ENCODE measurements at places on chromosomes 5 and 9.

- DNase-seq = no peak
These were observed at the start of gene UNC5A for GRCh38 chr5:176810081-176810597. UNC5A (plus strand) TSS chr5:176810559; CDS start chr5:176810751, 192 bp downstream.

DNA sequence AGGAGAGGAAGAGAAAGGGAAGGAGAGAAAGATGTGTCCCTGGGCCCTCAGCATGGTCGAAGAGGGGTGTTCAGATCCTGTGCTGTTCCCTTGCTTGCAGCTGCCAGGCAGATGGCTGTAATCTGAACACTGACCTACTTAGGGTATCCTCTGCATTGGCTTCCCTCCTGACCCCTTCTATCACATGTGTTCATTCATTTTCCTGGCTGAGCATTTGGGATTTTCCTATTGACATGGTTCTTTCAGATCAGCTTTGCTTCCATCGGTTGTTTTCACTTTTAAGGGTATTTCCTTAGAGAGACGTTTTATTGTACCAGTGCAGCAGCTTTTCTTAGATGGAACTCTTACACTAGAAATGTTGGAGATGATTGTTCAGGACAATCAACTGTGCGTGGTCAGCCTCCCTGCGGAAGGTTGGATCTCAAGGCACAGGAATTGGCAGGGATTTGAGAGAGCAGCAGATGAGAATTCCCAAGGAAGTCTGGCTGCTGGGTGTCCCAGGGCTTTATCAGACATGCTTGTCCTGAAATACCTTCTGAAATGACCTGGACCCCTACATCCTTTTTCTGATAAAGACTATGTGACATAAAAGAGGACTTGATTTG is 26.0 kb downstream of the ACTBL2 start:
- DNase-seq = no peak

DNA sequence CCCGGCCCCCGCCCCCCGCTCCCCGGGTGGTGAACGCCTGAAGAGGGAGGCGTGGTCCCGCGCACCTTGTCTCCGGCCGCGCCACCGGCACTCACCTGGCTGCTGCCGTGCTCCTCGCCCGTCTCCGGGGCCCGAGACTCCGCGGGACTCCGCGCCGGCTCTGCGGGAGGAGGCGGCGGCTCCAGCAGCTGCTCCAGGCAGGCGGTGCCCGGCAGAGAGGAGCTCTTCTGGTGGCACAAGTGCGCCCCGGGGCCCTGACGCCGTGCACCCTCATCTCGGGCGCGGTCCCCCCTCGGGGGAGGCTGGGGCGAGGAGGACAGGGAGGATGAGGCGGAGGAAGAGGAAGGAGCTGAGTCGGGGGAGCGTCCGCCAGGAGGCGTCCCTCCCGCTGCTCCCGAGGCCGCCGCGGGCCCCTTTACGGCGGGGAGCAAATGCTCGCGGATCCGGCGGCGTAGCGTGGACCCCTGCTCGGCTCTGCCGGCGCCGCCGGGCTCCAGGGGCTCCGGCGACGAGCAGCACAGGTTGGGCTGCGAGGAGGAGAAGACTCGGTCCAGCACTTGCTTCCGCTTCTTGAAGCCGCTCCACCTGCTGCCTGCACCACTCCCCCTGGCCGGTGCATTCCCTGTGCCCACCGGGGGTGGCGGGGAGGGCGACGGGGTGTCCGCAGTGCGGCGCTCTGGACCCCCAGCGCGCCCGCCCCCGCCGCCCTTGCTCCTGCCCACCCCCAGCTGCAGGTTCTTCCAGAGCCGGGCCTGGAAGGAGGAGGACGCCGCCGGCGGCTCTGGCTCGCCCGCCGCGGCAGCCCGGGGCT is 928 bp downstream of the MCTP1 start:
- DNase-seq = no peak

DNA sequence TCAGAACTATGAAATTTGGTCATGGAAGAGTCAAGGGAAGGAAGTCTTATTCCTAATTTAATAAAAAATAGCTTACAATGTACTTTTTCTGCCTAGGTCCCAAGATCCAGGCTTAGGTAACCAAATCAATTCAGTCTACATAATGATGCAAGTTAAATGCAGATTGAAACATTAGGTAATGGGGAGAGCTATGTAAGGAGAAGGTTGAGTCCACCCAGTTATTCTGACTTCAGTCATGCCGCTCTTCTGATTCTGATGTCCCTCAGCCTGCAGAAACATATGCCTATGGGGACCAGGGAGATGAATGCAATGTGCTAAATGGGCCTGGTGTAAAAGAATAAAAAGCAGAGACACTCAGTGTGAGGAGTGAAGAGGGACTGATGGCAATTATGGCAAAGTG is 63.9 kb downstream of the MAMDC2 start:
- no peak for DNase-seq

- DNase-seq = no peak
These were observed 23.9 kb upstream of the CPLX2 start for GRCh38 chr5:175847503-175847902.

DNA sequence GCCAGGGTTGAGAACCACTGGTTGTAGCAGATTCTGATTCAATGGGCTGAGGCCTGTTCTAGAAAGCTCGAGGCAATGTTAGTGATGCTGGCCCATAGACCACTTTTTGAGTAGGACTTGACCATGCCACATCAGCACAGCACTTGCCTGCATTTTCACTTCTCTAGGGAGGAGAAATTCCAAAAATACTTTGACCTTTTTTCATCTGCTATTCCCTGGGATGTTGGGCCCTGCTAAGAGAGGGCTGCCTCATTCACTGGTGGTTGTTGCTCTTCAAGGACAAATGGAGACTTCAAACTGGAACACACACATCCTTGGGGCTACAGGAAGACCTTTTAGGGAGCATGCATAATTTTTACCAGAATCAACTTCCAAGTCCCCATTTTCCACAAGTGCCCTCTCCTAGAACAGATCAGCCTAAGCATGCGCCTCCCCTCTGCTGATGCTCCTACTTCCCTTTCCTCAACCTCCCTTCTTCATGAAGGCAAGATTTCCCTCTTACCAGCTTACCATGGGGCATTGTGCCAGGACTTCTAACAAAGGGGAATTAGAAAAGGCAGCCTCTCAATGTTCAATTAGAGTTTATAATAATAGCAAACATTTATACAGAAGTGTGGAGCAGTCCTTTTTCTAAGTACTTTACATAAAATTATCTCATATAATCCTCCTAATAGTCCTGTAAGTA is 12.7 kb upstream of the TGFBI start:
- DNase-seq = no peak

DNA sequence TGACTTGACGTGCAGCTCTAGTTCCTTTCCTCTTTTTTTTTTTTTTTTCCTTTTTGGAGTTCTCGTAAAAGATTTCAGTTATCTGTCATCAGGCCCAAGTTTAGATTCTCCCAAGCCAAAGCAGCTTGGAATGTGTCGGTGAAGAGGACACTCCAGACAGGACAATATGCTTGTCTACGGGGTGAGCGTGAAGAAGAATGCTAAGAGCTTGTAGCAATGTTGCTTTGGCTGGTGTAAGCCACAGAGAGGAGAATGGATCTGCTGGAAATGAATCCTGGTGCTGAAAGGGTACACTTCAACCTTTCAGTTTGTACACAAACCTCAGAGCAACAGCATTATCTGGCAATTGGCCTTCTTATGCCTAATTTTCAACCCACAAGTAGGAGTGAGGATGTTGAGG is 92.4 kb downstream of the ISL1 start:
- no peak for DNase-seq

DNA sequence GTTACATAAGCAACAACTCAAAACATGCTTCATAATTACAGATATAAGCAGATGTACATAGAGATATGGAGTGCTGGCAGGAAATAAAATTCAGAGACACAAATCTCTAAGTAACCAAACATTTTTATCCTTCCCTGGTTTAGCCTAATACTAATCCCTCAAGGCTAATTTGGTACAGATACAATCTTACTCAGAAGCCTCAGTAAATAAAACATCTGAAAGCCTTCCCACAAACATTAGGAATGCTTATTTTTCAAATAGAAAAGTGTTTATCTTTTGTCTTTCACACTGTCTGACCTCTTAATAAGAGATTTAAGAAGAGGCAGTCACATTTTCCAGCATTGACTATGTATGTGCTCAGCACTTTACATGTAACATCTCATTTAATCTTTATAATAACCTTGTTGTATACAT is 399.4 kb downstream of the ARRDC3 start:
- DNase-seq = no peak

- DNase-seq = no peak
These were observed 809.2 kb upstream of the ZNF608 start for GRCh38 chr5:125555591-125555990.

- no peak for DNase-seq
These were observed 12.8 kb upstream of the GPX3 start for GRCh38 chr5:151007430-151008209.

DNA sequence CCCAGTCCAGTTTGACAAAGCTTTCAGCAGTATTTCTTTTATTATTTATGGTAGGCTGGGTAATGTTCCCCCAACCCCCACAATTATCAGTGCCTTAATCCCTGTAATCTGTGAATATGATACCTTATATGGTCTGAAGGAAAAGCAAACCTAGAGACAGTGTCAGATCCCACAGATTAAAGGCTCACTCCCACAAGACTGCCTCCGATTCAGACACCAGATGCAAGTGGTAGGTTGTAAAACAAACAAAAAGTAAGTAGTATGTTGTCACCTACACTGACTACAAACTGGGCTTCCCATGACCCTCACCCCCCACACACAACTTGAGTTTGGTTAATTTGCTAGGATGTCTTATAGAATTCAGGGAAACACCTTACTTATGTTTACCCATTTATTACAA is 201.2 kb downstream of the NSG2 start:
- DNase-seq = no peak

- DNase-seq = no peak
These were observed 647.7 kb upstream of the ITGA1 start for GRCh38 chr5:52139888-52140615.

DNA sequence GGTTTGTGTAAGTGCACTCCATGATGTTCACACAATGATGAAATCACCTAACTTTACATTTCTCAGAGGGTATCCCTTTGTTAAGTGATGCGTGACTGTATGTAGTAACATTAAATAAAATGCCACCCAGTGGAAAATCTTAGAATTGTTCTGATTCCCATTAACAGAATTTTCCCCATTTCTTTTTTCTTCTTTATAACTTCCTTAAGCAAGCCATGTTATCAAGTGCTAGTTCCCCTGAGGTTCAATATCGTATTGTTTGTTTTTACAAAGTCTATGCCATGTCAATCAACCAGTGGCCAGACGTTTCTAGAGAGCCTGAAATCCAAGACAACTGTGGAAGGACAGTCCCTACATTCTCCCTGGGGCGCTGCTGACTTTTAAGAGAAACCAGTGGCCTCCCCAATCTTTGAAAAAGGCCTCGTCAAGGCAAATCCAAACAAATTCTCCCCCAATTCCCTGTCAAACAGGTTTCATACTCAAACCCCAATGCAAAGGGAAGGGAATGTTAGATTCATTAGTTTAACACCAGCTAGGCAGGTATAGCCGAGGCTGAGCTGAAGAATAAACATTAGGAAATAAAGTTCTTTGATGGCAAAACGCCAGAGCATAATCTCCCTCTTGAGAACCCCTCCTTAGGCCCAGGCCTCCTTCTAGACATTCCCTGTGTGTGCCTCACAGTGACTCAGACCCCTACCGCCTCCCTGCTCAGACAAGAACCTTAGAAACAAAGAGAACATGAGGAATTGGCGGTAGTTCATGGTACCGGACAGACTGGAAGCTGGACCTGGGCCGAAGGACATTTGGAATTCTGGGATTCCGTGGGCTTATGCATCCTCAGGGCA is 198.7 kb downstream of the GNA14 start:
- no peak for DNase-seq

DNA sequence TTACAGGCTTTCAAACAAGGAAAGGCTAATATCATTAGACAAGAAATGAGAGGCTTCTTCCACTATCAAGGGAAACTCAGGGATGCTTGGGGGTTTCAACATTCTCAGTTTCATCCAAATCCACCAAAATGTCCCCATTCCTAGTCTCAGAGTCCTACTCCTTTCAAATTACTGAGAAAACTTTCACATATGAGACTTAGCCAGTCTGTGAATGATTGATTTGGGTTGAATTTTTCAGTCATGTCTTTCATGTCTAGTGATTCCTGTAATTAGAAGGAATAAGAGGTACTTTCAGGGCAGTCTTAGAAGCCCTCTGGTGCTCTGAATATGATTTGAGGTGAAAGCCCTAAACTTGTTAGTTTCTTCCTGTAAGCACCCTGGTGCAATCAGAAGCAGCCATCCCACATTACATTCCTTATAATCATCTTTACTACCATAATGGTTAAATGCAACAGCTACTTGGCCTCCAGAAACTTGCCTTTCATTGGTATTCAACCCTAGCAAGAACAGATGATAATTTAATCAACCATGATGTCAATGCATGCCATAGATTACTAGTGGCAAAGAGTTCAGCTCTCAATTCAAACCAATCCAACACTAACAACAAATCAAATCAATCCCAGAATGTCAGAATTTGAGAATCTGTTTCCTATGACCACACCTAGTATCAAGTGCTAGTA is 50.7 kb upstream of the RIC1 start:
- no peak for DNase-seq

- DNase-seq = no peak
These were observed 20.3 kb upstream of the DUSP1 start for GRCh38 chr5:172791286-172791685.

- no peak for DNase-seq
These were observed 601.5 kb downstream of the IRX1 start for GRCh38 chr5:4197151-4197550.

GRCh38 chr5:67263656-67264408 is 67.2 kb upstream of the CD180 start:
- DNase-seq = no peak

DNA sequence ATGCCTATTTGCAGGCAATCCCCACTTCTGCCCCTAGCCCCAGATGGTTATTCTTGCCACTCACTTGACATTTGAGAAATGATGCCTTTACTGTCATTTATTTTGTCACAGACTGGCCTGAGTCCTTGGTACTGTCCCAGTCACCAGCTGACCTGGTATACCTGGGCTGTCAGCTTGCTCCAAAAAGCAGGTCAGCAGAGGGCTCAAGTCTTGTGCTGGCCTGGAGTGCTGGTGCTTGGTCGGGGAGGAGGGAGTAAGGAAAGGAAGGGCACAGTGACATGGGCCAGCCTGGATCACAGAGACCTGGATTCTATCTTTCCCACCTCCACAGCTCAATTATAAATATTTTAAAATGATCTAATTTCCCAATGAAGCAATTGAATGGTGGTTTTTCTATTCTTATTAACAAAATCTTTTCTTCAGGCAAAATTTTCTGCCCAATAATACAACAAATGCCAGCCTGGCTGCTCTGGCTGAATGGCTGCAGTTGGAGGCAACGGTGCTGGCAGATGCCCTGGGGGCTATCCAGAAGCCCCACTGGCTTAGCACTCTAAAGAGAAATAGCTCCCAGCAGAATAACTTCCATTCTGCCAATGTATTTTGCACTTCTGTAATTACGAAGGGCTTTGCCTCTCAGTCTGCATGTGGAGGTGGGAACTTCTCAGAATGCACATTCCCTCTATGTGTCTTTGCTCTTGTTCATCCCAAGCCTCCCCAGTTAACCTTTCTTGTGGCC is 160.6 kb downstream of the GADD45G start:
- no peak for DNase-seq

DNA sequence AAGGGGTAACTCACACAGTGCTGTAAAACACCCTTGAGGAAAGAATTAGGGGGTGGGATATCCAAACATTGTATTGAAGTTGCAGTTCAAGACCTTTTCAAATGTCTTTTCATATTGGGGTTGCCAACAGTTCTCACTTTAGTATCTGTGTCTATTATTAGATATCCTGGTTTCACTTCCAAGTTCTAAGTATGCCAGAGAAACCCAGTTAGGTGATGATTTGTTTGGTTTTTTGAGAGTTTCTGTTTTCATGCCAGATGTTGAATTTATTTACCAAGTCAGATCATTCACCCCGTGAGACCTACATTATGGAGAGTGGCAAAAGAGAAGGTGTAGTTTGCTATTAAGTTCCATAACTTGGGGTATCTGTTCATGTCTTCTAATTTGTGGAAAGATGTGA is 64.5 kb downstream of the C9orf152 start:
- DNase-seq = no peak

GRCh38 chr5:141713616-141714309 is 31.7 kb upstream of the ARAP3 start:
- DNase-seq = no peak

Data from stimulated activated CD4-positive, alpha-beta T cell treated with anti-CD3 and anti-CD28 coated beads, TNF-alpha, amount 100 ng/mL, for 1 hour (primary cell).